ENCODE measurements at places on chromosomes 13 and 19.

DNA sequence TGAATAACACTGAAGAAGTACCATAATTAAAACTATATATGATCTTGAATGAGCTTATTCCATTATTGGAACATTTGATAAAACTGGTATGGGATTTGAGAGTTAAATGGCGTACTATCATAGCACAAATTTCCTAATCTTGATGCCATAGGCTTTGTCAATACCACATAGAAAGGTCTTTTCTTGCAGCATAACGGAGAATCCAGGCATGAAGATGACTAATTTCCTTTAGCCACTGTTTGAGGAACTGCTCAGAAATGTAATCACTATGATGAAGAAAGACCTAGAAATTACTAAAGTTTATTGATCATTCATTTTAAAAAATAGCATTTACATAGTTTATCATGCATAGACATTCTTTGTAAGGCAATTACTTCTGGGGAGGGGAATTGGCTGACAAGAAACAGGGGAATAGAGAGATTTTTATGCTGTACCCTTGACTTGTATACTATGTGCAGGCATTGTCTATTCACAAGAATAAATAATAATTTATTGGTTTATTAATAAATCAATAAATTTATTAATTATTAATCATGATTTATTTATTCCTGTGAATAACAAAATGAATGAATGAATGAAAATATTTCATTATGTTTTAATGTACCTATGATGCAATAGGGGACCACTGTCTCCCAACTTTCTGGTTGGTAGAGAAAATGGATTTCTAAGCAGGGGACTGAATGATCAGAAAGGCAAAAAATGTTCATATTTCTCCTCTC lies 2676.6 kb downstream of the PCDH9 start:
- DNase-seq = no peak

DNA sequence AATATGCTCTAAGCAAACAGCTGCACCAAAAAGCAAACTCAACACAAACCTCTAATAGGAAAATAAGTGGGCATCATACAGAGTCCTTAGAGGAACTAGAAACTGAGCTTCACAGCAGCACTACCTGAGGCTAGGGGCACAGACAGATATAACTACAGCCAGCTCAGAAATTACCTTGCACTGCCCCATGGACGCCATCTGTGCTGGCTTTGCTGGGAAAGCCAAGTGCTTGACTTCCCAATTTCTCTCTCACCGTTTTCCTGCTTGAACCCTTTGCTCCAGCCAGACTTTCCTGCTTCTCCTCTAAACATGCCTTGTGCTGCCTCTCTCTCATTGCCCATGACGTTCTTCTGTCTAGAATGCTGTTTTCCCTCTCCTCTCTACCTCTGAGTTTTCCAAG lies 29.3 kb downstream of the MTUS2 start:
- DNase-seq = no peak

GRCh38 chr19:52217576-52217975 lies 27.7 kb downstream of the PPP2R1A start:
- DNase-seq = no peak

DNA sequence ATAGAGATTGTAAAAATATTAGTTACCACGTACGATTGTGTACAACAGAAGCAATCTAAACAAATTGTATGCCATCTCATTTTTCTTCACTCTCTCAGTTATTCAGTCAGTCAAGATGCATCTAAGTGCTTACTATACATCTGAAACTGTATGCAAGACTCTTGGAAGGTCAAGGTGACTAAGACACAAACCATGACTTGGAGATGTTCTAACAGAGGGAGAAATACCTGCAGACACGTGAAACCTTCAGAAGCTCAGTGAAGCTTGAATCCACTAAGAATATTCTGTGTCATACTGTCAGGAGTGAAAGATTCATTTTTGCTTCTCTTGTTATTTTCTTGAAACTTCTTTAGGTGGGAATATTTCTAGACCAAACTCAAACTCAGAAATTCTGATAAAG lies 365.4 kb downstream of the ITGBL1 start:
- no peak for DNase-seq

DNA sequence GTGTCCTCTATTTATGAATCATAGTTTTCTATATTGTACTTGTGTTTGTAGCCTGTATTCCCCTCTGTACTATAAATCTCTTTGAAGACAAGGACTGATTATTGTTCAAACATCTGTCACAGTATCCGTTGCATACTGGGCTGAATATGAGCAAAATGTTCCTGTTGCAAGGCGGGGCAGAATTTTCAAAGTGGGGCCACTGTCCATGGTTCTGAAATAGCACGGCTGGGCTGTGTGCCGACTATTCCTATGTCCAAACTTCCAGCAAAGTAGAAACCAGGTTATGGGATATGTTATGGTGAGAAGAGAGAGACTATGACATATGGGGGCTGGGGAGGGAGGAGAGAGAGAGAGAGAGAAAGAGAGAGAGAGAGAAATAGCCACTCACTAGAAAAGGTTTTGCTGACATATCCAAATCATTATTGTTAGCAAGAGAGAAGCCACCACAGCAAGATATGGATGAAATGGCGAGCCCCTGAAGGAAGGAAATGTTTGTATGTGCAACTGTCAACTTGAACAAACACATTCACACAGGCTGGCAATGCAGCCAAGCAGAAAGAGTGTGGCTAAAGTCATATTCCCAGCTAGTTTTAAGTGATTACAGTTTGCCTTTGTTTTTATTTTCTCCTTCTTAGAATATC lies 107.0 kb upstream of the GPR12 start:
- DNase-seq = peak; percentile 39

Data from NCI-H2171 treated with DMSO at 0.1 percent for 48 hours (cell line).